GM20000 (cell line): ENCODE measurements at places on chromosomes 2 and 18.

DNA sequence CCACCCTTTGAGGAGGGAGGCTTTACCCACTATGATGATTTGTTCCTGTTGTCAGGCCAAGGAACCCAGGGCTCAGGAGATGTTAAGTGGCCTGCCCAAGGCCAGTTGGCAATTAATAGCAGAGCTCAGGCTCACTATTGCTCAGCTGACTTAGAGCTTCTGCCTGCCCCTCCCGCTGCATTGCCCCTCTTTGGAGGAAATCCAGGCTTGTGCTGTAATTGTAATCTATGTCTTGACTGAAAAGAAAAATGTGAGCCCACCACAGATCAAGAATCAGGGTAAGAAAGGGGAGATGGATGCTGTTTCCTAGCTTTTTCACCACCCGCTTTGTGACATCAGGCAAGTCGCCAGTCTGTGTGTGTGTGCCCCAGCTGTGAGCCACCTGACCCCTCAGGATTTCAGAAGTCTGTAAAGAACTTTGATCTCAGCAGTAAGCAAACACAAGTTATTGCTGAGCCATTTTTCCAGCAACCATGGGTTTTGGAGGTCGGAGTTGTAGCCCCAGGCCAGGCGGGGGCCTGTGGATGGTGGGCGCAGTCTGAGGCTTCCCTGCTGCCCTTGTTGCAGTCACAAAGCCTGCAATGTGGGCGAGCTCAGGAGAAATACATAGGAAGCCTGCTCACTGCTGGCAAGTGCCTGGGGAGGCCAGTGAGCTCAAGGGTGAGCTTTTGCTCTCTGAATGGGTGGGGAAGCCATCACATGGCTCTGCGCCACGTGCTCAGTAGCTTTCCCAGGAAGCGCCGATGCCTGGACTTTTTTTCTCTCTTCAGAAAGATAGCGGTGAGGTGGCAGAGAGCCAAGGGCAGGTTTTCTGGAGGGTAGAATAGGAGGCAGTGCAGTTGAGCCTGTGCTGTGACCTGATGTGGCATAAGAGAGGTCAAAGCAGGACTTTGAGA, 6.1 kb downstream of the CABLES1 start:
- DNase-seq: no peak

GRCh38 chr2:28326881-28327505, 65.7 kb upstream of the FOSL2 start:
- DNase-seq: no peak

DNA sequence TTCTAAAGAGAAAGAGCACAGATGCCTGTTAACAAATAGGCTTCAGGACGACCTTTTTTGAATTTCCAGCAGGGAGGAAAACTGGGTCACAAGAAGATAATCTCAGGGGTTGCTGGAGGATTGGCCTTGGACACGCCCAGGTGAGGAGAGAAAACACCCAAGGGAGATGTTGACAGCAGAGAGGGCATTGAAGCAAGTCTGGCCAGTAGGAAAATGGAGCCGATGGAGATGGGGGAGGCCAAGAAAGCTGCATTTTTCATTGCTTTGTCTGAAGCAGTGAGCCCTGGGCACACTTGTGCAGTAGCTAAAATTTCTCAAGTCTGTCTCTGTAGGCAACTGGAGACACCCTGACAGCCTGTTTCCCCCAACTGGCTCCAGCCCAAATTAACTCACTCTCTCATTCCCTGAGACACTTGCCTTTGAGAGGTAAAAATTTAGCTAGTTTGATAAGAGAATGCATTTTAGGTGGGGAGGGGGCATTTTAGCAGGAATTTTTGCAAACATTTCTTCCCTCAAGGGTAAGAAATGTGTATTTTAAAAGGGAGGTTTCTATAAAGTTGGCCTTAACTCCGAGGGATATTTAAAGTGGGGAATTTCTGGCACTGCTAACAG, 165.5 kb downstream of the TGIF1 start:
- DNase-seq: no peak

- DNase-seq: no peak
These were observed 116.5 kb upstream of the ANKRD30BL start for GRCh38 chr2:132278267-132278666.

DNA sequence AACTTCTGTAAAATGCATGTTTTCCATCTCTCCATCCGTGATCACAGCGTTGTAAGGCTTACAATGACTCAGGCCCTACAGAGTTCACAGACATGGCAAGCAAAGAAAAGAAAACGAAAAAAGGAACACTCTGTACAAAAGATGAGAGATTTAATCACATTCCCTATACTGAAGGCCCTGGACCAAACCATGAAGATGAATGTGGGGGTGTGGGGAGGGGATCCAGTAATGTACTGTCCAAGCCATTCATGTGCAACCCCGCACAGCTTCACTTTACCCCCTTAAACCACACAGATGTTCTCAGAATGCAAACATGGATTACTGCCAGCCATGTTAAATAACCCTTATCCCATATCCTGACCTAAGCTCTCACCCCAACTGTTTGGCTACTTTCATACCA, 391.1 kb downstream of the NCKAP5 start:
- DNase-seq: no peak

- no peak for DNase-seq
These were observed 76.3 kb downstream of the STPG4 start for GRCh38 chr2:47078541-47079482.

DNA sequence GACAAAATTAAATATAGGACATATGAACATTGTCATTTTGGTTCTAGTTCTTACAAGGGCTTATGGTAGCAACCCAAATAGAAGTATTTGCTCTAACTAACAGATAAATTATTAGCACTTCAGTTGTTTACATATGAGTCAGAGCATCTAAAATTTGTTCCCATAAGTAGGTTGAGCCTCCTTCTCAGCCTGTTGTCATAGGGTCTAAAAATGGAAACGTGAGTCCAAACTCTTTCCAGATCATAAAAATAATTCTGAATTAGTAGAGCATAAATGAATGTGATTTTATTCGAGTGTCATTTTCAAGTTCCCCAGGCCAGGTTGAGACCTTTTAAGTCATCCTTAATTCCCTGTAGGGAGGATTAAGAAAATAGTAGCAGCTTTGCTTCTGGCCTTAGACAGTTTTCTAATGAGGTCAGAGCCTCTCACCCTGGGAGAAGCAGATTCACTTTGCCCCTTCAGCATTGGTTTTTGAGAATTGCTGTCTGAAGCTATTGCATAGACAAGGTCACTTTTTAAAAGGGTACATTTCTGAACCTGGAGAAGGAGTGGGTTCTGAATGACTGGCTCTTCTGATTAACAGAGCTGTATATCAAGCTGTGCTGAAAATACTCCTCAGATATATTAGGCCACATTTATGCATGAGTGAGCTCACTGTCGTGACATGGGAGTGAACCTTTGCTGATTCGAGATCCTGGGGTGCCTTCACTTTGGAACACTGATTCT, 164.3 kb downstream of the NEDD4L start:
- no peak for DNase-seq

GRCh38 chr2:28643327-28643726, 108.3 kb upstream of the PPP1CB start:
- DNase-seq: no peak

GRCh38 chr2:157837851-157838441, 38.2 kb downstream of the ACVR1 start:
- DNase-seq: no peak
